Activated CD8-positive, alpha-beta T cell treated with anti-CD3 and anti-CD28 coated beads, Interleukin-2, amount 10 ng/mL, durations not matched to agents 7 days and 5 days (primary cell): ENCODE measurements at places on chromosomes 12 and 14. TPM values are rescaled to one million over a fixed set of nuclear protein-coding genes. Genes with fewer than 3 reads are reported as not detected.

ACSS3 gene
- total RNA-seq = not detected

DNA sequence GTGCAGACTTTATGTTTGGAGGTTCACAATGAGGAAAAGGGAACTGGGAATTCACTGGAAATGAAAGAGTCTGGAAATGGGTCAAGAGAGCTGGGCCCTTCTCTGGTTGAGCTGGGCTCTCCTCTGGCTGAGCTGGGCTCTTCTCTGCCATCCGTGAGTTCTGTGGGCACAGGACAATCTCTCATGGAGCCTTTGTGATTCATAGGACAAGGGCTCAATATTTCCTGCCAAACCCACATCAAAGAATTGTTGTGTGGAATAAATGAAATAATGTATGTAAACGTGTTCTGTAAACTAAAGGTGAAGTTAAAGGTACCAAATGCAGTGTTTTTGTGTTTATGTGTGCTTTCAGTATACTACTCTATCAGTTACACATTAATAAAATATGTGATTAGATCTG, 95.5 kb upstream of the OVCH1 start:
- no peak for DNase-seq

DNA sequence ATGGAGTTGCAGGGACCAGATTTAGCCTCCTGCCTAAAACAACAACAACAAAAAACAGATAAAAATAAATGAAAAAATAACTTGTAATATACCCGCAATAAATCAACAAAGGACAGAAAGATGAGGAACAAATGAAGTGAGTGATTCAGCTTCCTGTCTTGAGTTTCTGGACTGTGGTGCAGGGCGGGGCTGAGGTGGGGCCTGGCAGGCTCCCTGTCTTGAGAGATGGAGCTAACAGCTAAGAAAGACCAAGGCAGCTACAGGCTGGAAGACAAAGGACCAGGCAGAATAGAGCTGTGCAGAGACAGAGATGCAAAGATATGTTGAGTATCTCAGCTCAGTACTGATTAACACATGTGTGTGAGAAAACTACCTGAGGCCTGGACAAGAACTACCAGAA, 879.2 kb downstream of the AACS start:
- DNase-seq = no peak

GRCh38 chr12:97573901-97574300, 111.3 kb downstream of the RMST start:
- no peak for DNase-seq

GRCh38 chr14:100237735-100238418, 1.1 kb upstream of the YY1 start:
- DNase-seq = peak; percentile 68

DNA sequence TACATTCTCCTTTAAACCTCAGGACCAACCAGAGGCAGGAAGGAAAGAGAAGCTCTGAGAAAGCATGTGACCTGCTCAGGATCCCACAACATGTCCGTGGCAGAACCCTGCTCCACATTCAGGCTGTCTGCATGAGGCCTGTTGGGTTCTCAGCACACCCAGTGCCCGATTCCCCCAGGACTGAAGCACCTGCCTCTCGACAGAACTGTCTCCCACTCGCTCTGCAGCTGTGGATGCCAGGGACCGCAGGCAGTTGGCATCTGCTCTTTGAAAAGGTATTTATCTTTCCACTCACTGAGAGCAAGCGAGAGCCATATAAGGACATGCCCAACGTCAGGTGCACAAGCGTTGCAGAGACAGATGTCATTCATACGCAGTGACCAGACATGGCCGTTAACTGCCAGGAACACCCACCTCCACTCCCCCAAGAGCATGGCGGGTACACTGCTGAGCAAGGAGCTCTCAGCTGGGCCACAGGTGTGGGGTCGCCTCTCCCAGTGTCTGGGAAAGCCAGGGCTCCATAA, 18.9 kb downstream of the PITPNM2 start:
- DNase-seq = peak; percentile 58

- no peak for DNase-seq
Observed at GRCh38 chr14:32703183-32703621, 235.5 kb upstream of the NPAS3 start.

CCND2 gene
- 592 TPM for total RNA-seq

DNA sequence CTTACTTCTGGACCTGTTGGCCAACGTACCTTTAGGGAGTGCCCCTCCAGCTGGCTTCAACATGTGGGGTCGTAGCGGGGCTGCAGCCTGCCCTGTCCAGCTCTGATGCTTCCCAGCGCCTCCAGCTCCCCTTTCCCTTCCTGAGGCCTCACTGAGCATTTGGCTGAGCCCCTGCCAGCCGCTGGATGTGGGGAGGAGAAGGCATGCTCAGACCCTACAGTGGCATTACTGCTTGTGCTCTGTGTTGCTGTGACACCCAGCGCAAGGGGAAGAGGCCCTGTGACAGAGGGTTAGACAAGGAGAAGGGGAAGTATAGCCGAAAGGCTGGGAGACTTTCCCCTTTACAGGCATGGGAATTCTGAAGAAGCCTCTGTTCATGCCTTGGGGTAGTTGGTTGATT, 145.9 kb downstream of the PRKCH start:
- no peak for DNase-seq

DNA sequence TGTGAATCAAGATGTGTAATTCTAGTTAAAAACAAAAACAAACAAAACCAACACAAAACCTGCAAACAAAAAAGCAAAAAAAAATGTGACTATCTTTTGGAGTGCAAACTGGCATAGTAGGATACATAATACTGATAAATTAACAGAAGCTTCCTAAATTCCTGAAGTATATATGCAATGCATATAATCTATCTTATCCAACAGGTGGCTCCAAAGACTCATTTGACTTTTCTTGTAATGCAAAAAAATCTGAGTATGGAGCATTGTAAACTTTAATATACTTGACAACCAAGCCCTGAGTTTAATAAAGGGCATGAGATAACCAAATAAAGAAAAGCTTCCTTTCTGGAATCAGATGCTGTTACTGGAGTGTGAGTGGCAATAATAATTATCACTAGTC, 1003.6 kb downstream of the FSCB start:
- no peak for DNase-seq
